ENCODE measurements at places on chromosomes 6 and 20.

GRCh38 chr6:158262755-158263154 is 49.5 kb upstream of the TULP4 start:
- DNase-seq, result no peak

GRCh38 chr6:5411414-5411813 is 150.1 kb downstream of the FARS2 start:
- DNase-seq, result no peak

- DNase-seq, result no peak
These were observed 155.1 kb downstream of the DTNBP1 start for GRCh38 chr6:15507746-15508145.

GRCh38 chr6:42171813-42172581 is 1.2 kb upstream of the GUCA1A start:
- DNase-seq, result no peak

DNA sequence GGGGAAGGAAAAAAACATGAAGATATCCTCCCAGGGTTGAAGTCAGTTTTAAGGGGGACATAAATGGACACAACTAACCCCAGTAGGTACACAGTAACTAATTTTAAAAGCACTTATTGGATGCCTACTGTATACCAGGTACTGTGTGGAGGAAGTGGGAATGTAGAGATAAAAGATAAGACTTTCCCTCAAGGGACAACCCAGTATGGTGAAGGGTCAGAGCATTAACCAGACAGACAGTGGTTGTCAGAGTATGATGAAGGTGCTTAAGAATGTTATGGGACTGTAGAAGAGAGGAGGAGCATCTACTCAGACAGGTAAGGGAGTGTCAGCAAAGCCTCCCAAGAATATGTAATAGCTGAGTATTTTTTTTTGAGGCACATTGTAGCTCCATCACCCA is 906 bp downstream of the ABCF1 start:
- no peak for DNase-seq

GRCh38 chr6:31879143-31879542 is 346 bp upstream of the SLC44A4 start:
- no peak for DNase-seq

DNA sequence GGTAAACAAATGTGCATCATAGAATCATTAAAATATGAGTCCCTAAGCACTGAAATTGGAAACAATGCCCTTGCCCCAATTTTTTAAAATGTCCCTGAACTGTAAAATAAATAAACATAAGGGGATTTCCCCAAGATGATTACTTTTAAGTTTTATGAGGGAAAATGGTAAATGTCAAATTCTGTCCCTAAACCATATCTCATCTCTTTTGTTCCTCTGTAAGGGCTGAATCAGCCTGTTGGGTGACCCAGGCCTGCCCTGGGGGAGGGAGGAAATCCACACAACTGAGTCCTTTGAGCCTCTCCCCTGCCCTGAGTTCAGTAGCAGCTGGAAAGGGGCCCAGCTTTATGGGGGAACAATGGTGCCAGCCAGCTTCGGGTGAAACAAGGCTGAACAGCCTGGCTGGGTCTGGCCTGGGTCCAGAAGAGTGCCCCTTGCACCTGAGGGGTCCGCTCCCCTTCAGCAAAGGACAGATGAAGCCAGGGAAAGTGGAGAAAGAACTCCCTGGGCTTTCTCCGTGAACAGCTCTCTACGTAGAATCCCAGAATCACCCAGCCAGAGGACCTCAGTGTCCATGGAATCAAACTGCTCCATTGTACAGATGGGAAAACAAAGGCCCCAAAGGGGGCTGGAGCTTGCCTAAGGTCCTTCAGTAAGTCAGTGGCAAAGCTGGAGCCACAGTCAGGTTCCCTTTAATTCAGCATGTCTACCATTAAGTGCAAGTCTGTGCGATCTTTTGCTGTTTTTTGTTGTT is 28.2 kb upstream of the ITCH start:
- no peak for DNase-seq

DNA sequence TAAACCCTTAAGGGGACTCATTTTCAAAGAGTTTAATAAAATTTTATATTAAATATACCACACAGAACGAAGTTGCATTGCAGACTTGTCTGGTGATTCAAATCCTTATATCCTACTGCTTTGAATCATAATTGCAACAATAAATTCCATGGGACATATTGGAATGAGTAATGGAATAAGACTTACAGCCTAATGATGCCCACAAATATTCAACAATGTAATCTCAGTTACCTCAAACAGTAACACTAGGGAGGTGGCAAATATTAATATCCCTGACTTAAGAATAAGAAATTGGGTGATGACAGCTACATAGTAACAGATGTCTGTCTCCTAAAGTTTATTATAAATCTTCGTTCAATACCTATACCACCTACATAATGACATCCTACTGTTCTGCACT is 52.6 kb downstream of the BMP5 start:
- DNase-seq, result no peak

DNA sequence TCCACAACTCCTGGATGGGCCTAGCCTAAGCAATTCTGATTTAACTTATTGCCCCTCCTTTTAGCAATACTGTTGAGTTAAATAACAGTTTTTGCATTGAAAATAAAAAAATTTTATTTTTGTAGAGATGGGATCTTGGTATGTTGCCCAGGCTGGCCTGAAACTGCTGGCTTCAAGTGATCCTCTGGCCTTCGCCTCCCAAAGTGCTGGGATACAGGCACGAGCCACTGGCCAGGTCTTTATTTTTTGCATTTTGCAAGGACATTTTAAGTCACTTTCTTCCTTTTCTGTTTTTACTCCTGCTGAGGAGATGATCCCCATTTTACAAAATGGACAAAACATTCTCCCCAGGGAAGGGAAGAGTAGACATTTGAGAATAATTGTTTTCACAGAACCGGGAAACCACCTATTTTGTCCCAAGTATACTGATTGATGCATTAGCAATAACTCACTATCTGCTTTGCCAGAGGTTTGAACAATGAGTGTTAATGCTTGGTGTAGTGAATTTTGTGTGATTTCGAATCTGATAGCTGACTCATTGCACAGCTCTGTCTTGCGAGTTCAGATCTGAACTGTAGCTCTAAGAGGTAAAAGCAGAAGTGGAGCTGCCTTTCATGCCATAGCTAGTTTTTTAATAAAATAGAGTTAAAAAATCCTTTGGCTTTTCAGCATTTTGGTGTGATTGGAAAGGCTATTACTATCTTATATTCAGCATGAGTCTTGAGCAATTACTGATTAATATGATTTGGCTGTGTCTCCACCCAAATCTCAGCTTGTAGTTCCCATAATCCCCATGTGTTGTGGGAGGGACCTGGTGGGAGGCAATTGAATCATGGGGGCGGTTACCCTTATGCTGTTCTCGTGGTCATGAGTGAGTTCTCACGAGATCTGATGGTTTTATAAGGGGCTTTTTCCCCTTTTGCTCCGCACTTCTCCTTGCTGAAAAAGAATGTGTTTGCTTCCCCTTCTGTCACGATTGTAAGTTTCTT is 20.9 kb downstream of the IGF2R start:
- DNase-seq, result peak; percentile 53

DNA sequence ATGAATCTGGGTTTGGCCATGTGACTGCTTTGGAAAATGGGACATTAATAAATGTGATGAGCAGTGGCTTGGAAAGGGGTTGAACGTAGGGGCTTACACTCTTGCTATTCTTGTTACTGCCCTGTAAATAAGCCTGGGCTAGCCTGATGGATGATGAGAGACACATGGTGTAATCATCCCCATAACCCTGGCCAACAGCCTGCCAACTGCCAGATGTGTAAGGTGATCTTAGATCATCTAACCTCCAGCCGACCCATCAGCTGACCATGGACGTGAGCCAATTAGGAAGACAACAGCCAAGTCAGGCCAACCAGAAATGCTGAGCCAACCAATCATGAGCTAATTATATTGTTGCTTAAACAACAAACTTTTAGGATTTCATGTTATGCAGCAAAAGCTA is 25.2 kb downstream of the FBXO30 start:
- peak; percentile 0 for DNase-seq

DNA sequence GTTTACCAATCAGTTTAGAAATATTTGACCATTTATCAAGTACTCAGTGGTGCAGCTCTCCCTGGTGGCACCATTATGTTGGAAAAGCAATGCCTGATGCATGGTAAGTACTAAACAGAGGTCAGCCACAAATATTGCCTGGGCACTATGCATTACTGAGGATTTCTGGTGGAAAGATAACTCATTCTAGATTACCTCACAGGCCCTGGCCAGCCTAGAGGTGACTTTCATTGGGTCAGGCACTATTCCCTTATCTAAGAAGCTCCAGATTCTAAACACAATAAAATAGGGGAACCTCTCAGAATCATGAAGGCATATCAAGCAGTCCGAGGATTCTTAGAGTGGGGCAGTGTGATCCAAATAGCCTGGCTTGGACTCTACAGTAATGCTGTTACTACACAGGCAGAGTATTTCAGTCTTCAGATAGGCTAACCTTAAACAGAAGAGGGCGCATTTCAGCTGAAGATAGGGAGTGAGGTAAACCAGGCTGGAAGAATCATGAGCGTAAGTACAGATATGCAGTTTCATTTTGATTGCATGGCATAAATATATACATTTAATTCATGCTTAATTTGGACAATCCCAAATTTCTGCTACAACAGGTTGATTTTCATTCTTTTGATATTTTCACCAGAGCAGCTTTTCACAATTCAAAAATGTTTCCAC is 12.1 kb downstream of the LGSN start:
- peak; percentile 6 for DNase-seq

DNA sequence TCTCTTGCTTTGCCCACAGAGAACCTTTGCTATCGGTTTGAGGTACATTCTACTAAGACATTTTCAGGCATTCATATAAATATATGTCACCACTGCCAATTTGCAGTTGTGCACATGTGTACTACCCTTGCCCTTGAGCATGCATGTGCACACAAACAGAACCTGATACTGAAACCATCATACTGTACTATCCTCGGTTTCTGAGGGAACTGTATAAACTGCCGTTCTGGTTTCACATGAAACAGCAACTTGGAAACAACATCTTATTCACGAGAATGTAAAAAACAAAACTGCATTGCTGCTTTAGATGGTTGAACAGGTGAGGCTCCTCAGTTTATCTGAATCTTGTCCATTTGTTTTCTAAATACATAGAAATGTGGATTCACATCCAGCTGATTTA is 151.2 kb upstream of the TMEM170B start:
- no peak for DNase-seq

DNA sequence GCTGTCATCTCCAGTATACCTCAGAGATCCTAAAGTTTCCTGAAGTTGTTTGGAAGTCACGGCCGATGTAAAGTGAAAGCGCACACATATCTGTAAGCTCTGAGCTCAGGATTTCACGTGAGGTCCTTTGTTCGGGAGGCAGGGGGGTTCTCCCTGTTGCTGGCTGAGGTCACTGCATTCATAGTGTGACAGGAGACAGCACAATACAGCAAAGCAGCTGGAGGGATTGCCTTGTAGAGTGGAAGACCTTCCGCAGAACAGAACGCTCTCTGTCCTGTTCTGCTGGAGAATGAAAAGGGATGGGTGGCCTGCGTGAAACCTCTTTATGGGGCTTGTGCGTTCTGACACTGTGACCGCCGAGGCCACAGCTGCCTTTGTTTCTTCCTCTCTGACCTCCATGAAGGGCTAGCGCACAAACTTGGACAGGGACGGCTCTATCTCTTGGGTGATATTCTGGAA is 13.4 kb upstream of the SERPINB1 start:
- peak; percentile 57 for DNase-seq

DNA sequence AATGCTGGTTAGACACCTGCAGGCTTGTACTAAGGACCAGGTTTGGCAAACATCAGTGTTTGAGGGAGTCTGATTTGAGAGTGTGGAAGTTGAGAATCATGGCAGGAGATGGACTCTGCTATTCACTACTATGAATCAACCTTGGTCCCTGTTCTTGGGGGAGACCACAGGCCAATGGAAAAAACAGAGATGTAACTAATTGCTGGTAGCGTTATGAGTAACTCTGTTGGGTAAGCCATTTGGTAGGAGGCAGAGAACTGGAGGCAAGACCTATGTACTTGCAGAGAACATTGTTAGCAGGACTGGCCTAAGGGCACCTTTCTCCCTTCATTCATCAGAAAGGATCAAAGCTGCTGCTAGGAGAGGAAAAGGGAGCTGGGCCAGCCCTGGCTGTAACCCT is 8.3 kb upstream of the WFDC2 start:
- DNase-seq, result no peak

DNA sequence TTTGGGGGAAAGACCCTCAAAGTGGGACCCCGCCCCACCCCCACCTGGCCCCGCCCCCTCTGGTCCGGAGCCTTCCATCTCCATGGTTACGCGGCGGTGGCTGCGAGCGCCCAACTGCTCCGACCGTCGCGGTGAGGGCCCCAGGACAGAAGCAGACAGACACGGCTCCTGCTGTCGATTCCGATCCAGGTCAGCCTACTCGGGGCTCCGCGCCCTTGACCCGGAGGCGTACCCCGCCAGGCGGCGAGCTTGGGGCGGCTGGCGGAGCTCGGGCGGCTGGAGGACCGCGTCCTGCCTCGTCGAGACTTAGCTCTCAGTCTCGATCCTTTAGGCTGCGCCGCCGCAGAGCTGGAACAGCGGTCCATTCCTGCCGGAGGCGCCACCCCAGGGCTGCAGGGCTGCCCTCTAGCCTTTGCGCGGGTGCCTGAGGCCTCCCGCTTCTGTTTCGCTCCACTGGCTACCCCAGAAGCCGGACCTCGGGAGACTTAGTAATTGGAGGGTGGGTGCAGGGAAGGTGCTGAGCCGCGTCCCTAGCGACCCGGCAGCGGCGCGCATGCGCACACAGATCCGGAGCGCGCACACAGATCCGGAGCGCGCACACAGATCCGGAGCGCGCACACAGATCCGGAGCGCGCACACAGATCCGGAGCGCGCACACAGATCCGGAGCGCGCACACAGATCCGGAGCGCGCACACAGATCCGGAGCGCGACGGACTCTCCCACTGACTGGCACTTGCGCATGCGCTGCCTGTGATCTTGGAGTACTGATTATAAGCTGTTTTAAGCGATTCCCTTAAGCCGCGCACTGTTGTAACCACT is at the start of gene CFAP206:
CFAP206 (plus strand) TSS at position 72 of the 820 bp plus-strand sequence. CDS start 1,868 bp downstream, outside the sequence.
- DNase-seq, result peak; percentile 75

DNA sequence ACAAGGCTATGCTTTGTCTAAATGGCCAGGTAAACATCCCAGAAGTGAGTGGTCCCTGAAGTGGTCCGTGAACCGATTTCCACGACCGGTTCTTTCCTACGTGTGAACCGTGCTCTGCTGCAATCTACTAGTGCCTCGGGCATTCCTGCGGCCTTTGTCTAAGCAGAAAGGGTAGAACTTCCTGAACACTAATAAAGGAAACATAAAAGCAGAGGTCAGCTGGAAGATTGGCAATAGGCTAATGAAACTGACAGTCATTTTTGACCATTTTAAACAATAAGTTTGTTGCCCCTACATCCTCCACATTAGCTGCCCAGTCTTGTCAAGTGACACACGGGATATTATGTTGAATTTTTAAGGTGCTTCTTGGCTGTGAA is 410.0 kb downstream of the PLCB1 start:
- no peak for DNase-seq

DNA sequence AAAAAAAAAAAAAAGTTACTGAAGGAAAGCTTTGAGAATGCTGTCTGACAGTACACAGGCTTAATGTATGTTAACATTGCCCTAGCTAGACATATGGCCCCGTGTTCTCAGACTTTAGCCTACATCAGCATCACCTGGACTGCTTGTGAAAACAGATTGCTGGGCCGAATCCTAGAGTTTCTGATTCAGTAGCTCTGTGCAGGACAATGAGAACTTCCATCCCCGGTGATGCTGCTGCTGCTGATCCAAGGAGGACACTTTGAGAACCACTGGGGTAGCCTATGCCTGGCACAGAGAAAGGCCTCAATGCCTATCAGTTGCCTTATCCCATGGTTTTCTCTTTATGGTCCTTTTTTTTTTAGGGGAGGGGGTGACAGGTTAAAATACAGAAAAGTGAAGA is 1.6 kb downstream of the HCK start:
- no peak for DNase-seq
